ENCODE measurements at places on chromosomes 5 and 9. TPM values are rescaled to one million over a fixed set of nuclear protein-coding genes. Genes with fewer than 3 reads are reported as not detected.
A peak's percentile ranks its signal among the peaks of the same experiment; 100 is the strongest.

GRCh38 chr5:131719564-131719963 lies 77.3 kb downstream of the FNIP1 start:
- H3K27me3 ChIP-seq: no peaks in the 10 kb centered on the region
- H3K27ac ChIP-seq: no peak overlapping the region
- no peak overlapping the region for H3K4me3 ChIP-seq
- H3K36me3 ChIP-seq: no peaks in the 10 kb centered on the region
- no peaks in the 10 kb centered on the region for H3K4me1 ChIP-seq

GRCh38 chr5:178396796-178397720 lies 164.5 kb upstream of the PHYKPL start:
- no peaks in the 10 kb centered on the region for H3K36me3 ChIP-seq
- no peak overlapping the region for H3K27ac ChIP-seq
- no peaks in the 10 kb centered on the region for H3K4me1 ChIP-seq
- DNase-seq: no peak

- no peak for DNase-seq
- H3K27ac ChIP-seq: no peak overlapping the region
- no peaks in the 10 kb centered on the region for H3K27me3 ChIP-seq
- H3K4me1 ChIP-seq: peaks cover 25% of the 10 kb centered on the region
- no peak overlapping the region for H3K4me3 ChIP-seq
These were observed 20.0 kb downstream of the GPBP1 start for GRCh38 chr5:57193757-57194413.

Gene RASEF
- total RNA-seq: not detected

Gene GPR151
- not detected for total RNA-seq

Gene TRIM36
- not detected for total RNA-seq

Gene C5orf34
- total RNA-seq: 6.1 TPM

- no peaks in the 10 kb centered on the region for H3K27me3 ChIP-seq
- H3K4me1 ChIP-seq: no peaks in the 10 kb centered on the region
- no peak overlapping the region for H3K4me3 ChIP-seq
- no peak for DNase-seq
- H3K27ac ChIP-seq: no peak overlapping the region
- no peaks in the 10 kb centered on the region for H3K36me3 ChIP-seq
These were observed 64.2 kb downstream of the ZNF354C start for GRCh38 chr5:179124273-179124852.

Gene PCDHGB2
- 0.38 TPM for total RNA-seq

GRCh38 chr5:133792024-133792423 lies 176.4 kb downstream of the C5orf15 start:
- no peaks in the 10 kb centered on the region for H3K4me1 ChIP-seq
- no peaks in the 10 kb centered on the region for H3K27me3 ChIP-seq
- H3K27ac ChIP-seq: no peak overlapping the region
- H3K4me3 ChIP-seq: no peak overlapping the region
- no peaks in the 10 kb centered on the region for H3K36me3 ChIP-seq

Gene ANKRD31
- total RNA-seq: not detected

Gene TMOD1
- total RNA-seq: 28.4 TPM

Gene ENTPD2
- 2.0 TPM for total RNA-seq

Gene PCDHGB1
- total RNA-seq: 0.16 TPM

- no peaks in the 10 kb centered on the region for H3K27me3 ChIP-seq
- H3K4me3 ChIP-seq: no peak overlapping the region
- no peaks in the 10 kb centered on the region for H3K36me3 ChIP-seq
- H3K27ac ChIP-seq: no peak overlapping the region
- peaks cover 6% of the 10 kb centered on the region for H3K4me1 ChIP-seq
These were observed 10.6 kb upstream of the NNT start for GRCh38 chr5:43592363-43592762.

- peaks cover 33% of the 10 kb centered on the region for H3K4me1 ChIP-seq
- DNase-seq: no peak
- H3K27me3 ChIP-seq: no peaks in the 10 kb centered on the region
- no peaks in the 10 kb centered on the region for H3K36me3 ChIP-seq
- H3K4me3 ChIP-seq: no peak overlapping the region
- H3K27ac ChIP-seq: no peak overlapping the region
These were observed 16.1 kb downstream of the AHRR start for GRCh38 chr5:337563-338130.

DNA sequence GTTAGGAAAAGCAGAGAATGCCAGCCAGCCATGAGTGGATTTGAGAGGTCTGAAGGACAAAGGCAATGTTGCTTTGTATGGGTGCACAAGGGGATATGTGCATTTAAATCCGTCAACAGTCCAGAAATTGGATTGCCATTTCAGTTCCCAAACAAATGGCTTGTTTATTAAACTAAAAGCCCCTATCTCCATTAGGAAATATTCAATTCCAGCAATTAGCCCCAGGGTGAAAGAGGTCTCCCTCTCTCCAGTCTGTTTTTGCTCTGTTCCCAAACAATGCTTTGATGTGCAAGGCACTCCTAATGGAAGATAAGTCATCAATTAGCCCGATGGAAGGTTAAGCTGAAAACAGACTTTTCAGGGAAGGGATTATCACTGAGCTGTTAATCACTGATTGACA lies 101.3 kb downstream of the C9orf152 start:
- no peaks in the 10 kb centered on the region for H3K27me3 ChIP-seq
- peaks cover 6% of the 10 kb centered on the region for H3K36me3 ChIP-seq
- no peak overlapping the region for H3K27ac ChIP-seq
- no peak overlapping the region for H3K4me3 ChIP-seq
- H3K4me1 ChIP-seq: peaks cover 51% of the 10 kb centered on the region

- no peaks in the 10 kb centered on the region for H3K27me3 ChIP-seq
- DNase-seq: no peak
- no peaks in the 10 kb centered on the region for H3K36me3 ChIP-seq
- no peak overlapping the region for H3K27ac ChIP-seq
These were observed 30.0 kb downstream of the ARHGEF37 start for GRCh38 chr5:149611326-149611725.

DNA sequence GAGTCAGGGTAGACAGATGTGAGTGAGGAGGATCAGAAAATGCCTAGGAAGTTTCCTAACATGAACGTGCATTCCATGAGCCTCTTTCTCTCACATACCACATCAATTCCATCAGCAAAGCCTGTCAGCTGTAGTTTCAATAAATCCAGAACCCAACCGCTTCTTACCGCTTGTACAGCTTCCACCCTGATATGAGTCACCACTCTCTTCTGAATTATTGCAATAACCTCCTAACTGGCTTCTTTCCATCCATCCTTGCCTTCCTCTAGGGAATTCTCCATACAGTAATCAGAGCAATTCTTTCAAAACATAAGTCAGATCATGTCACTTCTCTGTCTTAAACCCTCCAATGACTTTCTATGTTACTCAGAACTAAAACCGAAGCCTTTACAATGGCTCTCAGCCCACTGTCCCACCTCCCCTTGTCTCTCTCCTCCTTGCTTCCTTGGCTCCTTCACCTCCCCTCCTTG lies 8.1 kb upstream of the RAD23B start:
- H3K4me1 ChIP-seq: peaks cover 6% of the 10 kb centered on the region
- H3K36me3 ChIP-seq: no peaks in the 10 kb centered on the region
- no peaks in the 10 kb centered on the region for H3K27me3 ChIP-seq
- no peak overlapping the region for H3K4me3 ChIP-seq

- H3K27ac ChIP-seq: peak overlapping the region; percentile 97
- peak overlapping the region; percentile 84 for H3K4me3 ChIP-seq
- no peaks in the 10 kb centered on the region for H3K27me3 ChIP-seq
- no peaks in the 10 kb centered on the region for H3K4me1 ChIP-seq
These were observed 625 bp upstream of the UBLCP1 start for GRCh38 chr5:159262472-159262858.

Gene ABO
- total RNA-seq: not detected

- no peak for DNase-seq
- H3K27me3 ChIP-seq: no peaks in the 10 kb centered on the region
- peaks cover 6% of the 10 kb centered on the region for H3K36me3 ChIP-seq
- no peak overlapping the region for H3K27ac ChIP-seq
- no peaks in the 10 kb centered on the region for H3K4me1 ChIP-seq
These were observed 98.2 kb downstream of the PBX3 start for GRCh38 chr9:125845271-125845808.

Measured in GM12878 (cell line).